Spinal cord (tissue), 10 donors: ENCODE measurements at places on chromosomes 7 and 10. TPM values are rescaled to one million over a fixed set of nuclear protein-coding genes. Genes with fewer than 3 reads are reported as not detected.

DNA sequence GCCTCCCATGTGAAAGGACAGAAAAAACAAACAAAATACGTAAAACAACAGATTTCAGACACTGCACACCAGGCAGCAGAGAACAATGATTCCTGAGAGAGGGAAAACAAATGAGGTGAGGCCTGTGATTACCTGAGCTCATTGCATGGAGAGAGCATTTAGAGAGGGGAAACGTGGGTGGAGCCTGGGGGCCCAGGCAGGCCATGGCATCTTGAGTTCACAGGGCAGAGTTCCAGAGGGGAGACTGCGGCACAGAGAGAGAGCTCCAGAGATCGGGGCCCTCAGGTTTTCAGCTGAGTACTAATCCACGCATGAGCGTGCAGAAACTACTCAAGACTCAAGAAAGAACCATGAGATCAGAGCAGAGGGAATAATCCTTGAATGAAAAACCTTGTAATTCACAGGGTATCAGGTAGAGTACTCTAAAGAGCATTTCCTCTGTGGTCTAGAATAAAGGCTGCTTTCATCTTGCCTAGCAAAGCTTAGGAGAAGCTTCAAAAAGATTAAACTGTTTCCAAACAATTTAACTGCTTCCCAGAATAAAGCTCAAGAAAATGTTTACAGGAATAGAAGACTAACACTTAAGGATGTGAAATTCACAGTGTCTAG lies 46.6 kb upstream of the ARHGAP12 start:
- DNase-seq, result no peak

Gene LIPK
- total RNA-seq, result not detected

Gene WDR86
- 34.4 TPM for total RNA-seq

Gene OPN4
- not detected for total RNA-seq

DNA sequence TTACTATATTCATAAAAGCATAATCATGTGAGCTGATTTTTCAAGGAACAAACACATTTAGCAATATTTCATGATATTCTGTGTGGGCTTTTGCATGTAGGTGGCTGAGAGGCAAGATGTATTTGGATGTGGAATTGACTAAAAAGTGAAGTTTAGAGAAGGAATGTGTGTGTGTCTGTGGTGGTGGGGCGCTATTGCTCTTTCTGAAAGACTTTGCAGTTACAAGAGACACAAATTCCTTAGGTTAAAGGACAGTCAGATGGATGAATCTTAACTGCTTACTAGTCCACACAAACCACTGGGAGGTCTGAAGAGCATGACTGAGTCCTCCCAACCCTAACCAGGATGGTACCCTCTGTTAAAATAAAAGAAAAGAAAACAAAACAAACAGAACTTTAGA lies 200.1 kb downstream of the SDHAF3 start:
- no peak for DNase-seq

GRCh38 chr10:14971867-14972448 lies 12.8 kb downstream of the MEIG1 start:
- no peak for DNase-seq

- DNase-seq, result no peak
Observed at GRCh38 chr7:38822549-38822948, 86.4 kb downstream of the VPS41 start.

DNA sequence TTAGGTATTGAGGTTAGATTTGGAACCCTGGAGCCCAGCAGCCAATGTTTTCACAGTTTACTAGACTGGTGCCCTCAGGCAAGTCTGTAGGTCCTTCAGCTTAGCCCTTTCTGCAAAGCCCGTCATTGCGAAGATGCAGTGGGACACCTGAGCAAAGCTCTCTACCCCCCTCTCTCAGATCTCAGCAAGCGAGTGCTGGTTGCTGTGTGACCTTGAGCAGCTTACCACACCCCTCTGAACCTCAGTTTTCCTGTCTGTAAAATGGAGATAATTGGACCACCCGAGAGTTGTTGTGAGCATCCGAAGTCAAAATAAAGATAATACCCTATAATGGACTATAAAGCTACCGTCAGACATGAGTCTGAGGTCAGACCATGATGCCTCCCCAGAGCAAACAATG lies 3.7 kb downstream of the NPC1L1 start:
- no peak for DNase-seq

GRCh38 chr7:110677405-110677804 lies 413.5 kb upstream of the LRRN3 start:
- no peak for DNase-seq

DNA sequence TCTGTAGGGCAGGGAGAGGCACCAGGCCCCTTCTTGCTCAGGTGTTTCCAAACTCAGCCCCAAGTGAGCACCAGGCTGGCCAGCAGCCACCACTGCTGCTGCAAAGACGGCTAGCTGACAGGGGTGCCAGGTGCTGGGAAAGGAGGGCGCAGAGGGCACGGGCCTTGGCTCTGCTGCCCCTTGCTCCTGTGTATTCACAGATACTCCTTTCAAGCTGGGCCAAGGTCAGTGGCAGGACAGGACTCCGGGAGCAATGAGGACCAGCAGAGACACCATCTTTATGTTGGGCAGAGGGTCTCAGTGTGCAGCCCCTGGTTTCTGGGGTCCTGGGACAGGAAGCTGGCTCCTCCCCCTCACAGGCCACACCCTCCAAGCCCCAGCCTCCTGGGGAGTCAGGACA lies 110.1 kb downstream of the SMURF1 start:
- DNase-seq, result no peak

DNA sequence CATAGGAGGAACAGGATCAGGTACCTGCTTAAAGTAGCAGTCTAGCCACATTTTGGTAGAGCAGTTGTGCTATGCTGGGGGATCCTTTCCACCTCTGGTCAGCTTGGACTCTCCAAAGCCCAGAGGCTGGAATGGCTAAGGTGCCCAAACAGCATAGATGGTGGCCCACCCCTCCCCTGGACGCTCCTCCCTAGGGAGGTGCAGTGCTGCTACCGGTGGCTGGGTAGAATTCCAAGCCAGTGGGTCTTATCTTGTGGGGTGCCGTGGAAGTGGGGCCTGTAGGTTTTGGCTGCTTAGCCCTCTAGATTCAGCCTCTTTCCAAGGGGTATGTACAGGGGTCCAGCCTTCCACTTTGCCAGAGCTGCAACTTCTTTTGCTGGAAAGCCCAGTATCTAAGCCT lies 44.0 kb downstream of the RUNDC3B start:
- DNase-seq, result no peak

Gene LRRD1
- 0.39 TPM for total RNA-seq

DNA sequence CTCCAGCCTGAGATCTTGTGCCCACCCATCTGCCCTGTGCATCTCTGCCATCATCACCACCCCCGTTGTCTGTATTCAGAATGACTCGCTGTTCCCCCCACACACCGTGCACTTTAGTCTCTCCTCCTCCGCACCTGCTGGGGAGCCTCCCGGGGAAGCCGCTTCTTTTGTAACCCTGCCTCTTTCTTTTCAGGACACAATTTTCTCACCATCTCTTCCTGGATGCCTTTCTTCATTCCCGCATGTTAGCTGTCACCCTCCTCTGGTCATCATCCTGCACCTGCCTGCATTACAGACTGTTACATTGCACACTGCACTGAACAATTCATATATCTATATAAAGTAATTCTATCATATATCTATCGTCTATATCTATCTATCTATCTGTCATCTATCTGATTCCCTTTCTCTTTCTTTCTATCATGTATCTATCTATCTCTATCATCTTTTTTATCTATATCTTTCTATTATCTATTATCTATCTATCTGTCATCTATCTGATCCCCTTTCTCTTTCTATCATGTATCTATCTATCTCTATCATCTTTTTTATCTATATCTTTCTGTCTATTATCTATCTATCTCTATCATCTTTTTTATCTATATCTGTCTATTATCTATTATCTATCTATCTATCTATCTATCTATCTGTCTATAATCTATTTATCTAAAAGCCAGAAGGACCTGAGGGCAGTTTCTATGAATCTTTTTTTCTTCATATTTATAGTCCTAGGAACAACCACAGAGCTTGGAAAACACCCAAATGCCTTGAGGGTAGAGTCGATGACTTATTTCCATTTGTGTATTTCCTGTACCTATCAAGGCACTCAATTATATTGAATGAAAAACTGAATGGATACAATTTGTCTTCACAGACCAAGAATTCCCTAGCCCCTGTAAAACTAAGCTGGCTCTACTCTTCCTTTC lies 642.5 kb downstream of the ACTR3B start:
- DNase-seq, result no peak

DNA sequence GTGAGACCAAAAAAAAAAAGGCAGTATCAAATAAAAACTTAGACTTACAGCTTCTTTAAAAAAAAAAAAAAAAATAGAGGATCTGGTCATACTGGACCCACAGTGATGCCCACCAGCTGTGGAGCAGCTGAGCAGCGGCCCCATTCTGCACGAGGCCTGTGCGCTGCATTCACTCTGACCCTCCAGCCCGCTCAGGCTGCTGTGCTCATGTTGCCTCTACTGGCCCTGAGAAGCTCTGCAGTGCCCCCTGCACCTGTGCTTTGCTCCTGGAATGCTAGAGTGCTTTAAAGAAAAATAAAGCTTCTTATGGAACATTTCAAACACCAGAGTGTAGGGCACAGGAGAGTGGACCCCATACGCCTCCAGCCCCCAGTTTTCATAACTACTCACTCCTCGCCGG lies 33.2 kb downstream of the TMEM120A start:
- no peak for DNase-seq

- no peak for DNase-seq
Observed at GRCh38 chr7:51188987-51189386, 127.6 kb downstream of the COBL start.

Gene GRID2IP
- 0.30 TPM for total RNA-seq

Gene CTAGE4
- total RNA-seq, result 0.33 TPM

- DNase-seq, result no peak
Observed at GRCh38 chr7:92121681-92122080, 12.6 kb downstream of the CYP51A1 start.

GRCh38 chr7:71363627-71364026 lies 231.7 kb downstream of the GALNT17 start:
- no peak for DNase-seq

Gene RAB19
- 0.99 TPM for total RNA-seq

DNA sequence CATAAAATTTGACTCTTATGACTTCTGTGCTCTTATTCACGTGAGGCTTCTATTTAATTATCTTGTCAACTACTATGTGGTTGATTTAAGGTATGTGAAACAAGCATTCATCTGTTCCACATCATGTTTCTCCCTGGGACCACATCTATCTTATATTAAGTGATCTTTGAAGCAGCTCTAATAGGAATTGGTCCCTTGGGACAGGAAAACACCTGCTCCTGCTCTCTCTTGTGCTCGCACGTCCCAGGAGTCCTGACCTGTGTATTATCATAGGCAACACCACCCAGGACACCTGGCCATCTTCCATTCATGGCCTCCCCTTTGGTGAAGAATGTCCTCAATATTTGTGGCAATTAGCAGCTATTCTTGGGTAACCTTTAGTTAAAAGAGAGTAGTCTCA lies 269.2 kb downstream of the NRG3 start:
- no peak for DNase-seq

Gene FOXP2
- total RNA-seq, result 27.5 TPM

Gene CLCN1
- total RNA-seq, result 0.28 TPM

DNA sequence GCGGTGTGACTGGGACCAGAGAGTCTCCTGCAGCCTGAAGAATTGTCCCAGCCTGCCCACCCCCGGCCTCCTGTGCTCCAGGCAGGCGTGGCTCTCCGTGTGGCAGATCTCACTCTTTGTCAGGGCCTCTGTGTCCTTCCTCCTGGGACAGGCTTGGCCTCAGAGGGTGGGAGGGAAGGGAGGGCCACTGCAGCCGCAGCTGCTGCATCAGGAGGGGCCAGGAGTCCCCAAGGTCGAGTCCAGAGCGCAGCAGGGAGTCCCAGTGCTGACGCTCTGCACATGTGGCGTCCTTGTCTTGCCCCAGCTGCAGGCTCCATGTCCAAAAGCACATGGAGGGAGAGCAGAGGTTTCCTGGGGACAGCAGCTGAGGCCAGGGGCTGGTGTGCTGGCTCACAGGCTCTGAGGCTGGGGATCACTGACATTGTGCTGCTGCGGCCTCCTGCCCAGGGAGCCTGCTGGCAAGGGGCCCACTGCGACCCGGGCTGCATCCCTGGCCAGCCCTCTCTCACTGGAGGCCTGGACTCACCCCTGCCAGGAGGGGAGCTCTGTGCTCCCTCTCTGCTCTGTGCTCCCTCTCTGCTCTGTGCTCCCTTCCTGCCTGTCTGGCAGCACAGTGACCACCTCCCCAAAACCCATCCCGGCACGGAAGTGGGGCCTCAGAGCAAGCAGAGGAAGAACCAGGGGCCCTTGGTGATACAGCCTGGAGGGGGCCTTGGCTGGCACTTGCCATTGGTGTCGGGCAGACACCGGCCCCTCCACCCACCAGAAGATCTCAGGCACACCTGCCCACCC lies 114.6 kb upstream of the RET start:
- peak; percentile 7 for DNase-seq

GRCh38 chr10:100693821-100694220 lies 51.6 kb upstream of the PAX2 start:
- DNase-seq, result no peak

DNA sequence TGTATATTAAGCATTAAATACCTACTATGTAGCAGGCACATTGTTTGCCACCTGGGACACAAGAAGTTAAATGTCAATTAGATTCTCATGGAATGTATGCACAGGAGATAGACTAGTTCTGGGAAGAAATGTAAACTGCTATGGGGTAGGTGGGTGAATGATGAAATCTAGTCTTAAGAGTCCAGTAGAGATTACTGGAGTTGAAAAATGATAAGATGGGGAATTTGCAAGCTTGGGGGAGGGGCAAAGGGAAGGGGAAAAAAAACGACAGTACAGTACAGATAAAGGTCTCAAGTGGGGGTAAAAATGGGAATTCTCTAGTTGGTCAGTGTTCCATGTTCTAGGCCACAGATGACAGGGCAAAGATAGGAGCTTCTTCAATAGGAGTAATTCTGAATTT lies 94.4 kb downstream of the ATE1 start:
- DNase-seq, result no peak

DNA sequence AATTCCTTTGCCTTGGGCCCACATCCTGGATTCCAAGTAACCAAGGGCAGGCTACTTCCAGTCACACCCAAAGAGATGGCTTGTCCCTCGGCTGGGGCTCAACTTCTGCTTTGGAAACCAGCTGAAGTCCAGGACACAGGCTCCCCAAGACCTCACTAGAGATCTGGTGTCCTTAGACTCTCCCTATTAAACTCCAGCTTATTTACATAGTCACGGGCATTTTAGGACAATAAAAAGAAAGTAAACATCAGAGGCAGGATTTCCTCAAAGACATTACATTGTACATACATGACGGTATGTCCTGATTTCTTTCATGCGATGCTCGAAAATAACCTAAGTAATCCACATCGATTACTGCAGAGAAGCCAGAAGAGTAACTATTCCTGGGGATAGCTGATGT lies 461.5 kb upstream of the C7orf33 start:
- no peak for DNase-seq
